ENCODE measurements at places on chromosomes 1 and 21. TPM values are rescaled to one million over a fixed set of nuclear protein-coding genes. Genes with fewer than 3 reads are reported as not detected.

TSPEAR gene
- not detected for total RNA-seq

FCAMR gene
- total RNA-seq, result not detected

DNASE2B gene
- total RNA-seq, result not detected

TGFBR3 gene
- total RNA-seq, result 1.6 TPM

EXTL1 gene
- 2.2 TPM for total RNA-seq

CDA gene
- not detected for total RNA-seq

B3GALT2 gene
- 105 TPM for total RNA-seq

MARK1 gene
- total RNA-seq, result 95.8 TPM

VSIG8 gene
- total RNA-seq, result 0.31 TPM

PLEKHN1 gene
- total RNA-seq, result not detected

PGBD5 gene
- 23.5 TPM for total RNA-seq

HSD11B1 gene
- not detected for total RNA-seq

CATSPERE gene
- 0.94 TPM for total RNA-seq

HDGF gene
- 68.5 TPM for total RNA-seq

SPRR2B gene
- not detected for total RNA-seq

FDPS gene
- total RNA-seq, result 119 TPM

CFAP45 gene
- 0.63 TPM for total RNA-seq

FCRL4 gene
- not detected for total RNA-seq

TIAM1 gene
- total RNA-seq, result 43.2 TPM

DNAJC28 gene
- total RNA-seq, result 5.0 TPM

CA6 gene
- not detected for total RNA-seq

CRYAA gene
- not detected for total RNA-seq

TRPM2 gene
- 2.8 TPM for total RNA-seq

ZNF593OS gene
- total RNA-seq, result not detected

TEX38 gene
- not detected for total RNA-seq

VASH2 gene
- total RNA-seq, result 80.4 TPM

EDN2 gene
- not detected for total RNA-seq

CSF3R gene
- total RNA-seq, result 5.0 TPM

ROR1 gene
- total RNA-seq, result 2.5 TPM

TFF1 gene
- not detected for total RNA-seq

RUNX3 gene
- total RNA-seq, result not detected

SZT2 gene
- 78.6 TPM for total RNA-seq

FYB2 gene
- total RNA-seq, result 0.94 TPM

AK5 gene
- total RNA-seq, result 31.0 TPM

TPM3 gene
- total RNA-seq, result 177 TPM

TBX15 gene
- 0.31 TPM for total RNA-seq

OTUD7B gene
- 8.1 TPM for total RNA-seq

LSS gene
- 118 TPM for total RNA-seq

ADGRB2 gene
- 103 TPM for total RNA-seq

RNU11 gene
- total RNA-seq, result under 0.01 TPM

RPF1 gene
- 26.9 TPM for total RNA-seq

SH3BGRL3 gene
- total RNA-seq, result 16.6 TPM

DYNLT5 gene
- total RNA-seq, result 2.8 TPM

POFUT2 gene
- 20.3 TPM for total RNA-seq

LIPI gene
- total RNA-seq, result not detected

PTAFR gene
- 1.6 TPM for total RNA-seq

CDCA8 gene
- 1.9 TPM for total RNA-seq

GPR25 gene
- not detected for total RNA-seq

PLA2G2F gene
- total RNA-seq, result not detected

PHC2 gene
- total RNA-seq, result 59.8 TPM

LRRC53 gene
- not detected for total RNA-seq

KCNE2 gene
- not detected for total RNA-seq

ASCL5 gene
- not detected for total RNA-seq
